ENCODE measurements at places on chromosomes 13 and 19. TPM values are rescaled to one million over a fixed set of nuclear protein-coding genes. Genes with fewer than 3 reads are reported as not detected.
A peak's percentile ranks its signal among the peaks of the same experiment; 100 is the strongest.

The SLC7A9 gene
- under 0.01 TPM for total RNA-seq

The ANKLE1 gene
- not detected for total RNA-seq

The ZNF534 gene
- total RNA-seq, result not detected

The DNAJB1 gene
- total RNA-seq, result 65.1 TPM

The C5AR1 gene
- 0.29 TPM for total RNA-seq

The NECTIN2 gene
- total RNA-seq, result 38.9 TPM

The PLK5 gene
- total RNA-seq, result under 0.01 TPM

DNA sequence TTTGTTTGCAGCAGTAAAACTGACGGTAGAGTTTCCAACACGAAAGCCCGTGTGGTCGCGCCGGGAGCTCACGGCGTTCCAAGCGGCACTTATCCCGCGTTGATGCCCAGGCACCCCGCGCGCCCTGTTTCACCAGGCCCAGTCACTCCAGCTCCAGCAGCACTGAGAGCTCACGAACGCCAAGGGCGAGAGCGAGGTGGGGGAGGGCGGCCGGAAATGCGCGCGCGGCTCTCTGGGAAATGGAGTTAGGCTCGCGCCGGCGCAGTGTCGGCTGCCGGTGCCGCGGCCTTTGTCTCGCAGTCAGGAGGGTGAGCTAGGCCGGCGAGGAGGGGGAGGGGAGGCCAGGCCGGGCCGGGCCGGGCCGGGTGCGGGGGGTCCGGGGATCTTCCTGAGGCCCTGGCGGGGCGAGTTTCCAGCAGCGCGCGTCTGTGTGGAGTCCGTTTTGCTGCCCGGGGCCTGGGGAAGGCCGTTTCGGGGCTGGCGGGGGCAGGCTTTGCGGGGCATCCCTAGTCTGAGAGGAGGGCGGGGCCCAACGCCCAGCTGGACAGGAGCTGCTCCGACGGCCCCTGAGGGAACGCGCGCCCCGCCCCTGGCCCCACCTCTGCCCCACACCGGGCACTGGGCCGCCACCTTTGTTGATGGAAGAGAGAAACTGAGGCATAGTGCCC lies at the start of gene ZNF135:
TSS of gene ZNF135 (plus strand) at position 280 of the 668 bp plus-strand sequence. CDS start 721 bp downstream, outside the sequence.
- DNase-seq, result peak; percentile 100

DNA sequence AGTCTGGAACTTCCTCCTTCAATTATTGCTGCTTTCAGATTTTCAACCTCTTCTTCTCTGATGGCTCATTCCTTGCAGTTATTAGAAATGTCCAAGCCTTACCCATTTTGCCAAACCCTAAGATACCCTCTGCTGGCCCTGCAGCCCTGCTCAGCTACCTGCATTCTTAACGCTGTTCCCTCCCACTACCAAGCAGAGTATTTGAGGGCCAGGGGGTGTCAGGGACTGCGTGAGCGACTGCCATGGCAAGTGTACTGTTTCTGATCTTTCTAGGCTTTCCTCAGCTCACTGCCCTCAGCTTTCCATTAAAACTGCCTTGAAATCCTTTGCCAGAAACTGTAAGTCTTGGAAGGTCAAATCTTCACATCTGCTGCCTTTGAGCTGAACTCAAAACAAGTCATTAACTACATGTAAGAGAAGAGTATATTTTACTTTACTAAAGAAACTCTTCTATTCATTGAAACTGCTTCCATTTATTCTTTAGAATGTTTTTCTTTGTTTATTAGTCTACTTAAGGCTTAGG lies 41.0 kb downstream of the HS6ST3 start:
- no peak for DNase-seq

DNA sequence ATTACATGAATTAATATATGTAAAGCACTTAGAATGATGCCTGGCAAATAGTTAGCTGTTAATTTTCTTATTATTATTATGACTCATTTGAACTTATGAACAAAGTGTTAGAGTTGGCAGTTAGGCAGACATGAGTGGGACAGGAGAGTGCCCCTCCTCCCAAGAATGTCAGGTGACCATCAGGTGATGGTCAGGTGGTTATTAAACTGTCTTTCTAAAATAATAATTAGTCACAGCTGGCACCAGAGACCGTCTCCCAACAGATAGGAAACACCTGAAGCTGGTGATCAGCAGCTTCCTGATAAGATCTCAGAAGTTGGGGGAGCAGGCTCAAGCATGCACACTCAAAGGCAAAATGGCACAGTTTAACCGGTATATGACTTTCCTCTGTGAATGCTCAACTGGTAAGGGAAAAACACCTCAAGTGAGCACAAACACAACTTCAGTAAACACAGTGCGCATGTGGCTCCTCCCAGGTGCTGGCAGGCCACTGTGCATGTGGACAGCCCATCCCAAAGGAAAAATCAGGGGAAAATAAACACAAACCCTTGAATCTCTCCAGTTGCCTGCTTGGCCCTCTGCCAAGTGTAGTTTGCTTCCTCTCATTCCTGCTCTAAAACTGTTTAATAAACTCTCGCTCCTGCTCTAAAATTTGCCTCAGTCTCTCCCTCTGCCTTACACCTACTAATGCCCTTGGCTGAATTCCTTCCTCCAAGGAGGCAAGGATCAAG lies 54.0 kb downstream of the FLT1 start:
- DNase-seq, result no peak

DNA sequence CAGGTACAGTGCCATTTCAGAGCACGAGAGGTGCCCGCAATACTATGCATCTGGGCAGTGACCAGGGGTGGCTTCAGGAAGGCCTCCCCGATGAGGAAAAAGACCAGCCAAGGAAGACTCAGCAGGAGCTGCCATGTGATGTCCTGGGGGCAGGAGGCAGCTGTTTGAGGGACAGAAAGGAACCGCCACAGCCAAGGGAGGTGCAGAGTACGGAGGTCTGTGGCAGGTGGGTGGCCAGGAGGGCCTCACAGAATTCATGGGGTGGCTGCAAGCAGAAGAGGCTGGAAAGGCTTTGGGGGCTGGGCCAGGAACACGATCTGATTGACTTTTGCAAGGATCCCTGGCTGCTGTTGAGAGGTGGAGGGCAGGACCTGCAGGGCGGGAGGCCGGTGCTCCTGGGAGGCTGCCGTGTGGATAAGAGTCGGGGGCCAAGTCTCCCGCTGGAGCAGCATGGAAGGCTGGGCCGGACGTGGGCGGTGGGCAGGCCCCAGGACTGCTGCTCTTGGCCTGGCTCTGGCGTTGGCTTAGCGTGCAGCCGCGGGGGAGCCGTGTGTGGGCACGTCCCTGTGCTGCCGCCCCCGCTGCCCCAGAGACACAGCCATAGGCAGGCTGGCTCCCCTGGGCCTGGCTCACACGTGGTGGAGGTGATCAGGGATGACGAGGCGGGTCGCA lies 29.1 kb downstream of the CEBPA start:
- DNase-seq, result no peak

DNA sequence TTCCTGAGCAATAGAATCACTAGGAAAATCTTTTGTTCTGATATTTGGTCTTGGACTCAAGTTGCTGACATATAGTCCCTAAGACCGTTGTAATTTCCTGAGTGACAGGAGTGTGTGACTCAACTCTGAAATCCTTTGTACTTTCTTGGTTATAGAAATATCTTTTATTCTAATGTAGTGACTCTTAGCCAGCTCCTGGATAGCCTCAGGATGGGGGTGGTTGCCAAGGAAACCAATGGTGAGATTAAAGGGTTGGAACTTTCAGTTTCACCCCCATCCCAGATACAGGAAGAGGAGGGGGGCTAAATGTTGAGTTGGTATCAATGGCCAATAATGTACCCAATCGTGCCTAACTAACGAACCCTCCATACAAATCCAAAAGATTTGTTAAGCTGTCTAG lies 41.8 kb downstream of the MBD3L2B start:
- no peak for DNase-seq

GRCh38 chr19:5078666-5079065 lies 109.8 kb downstream of the KDM4B start:
- DNase-seq, result no peak

GRCh38 chr19:57905258-57905657 lies 11.1 kb downstream of the ZNF417 start:
- DNase-seq, result no peak

GRCh38 chr13:45519493-45519892 lies 54.8 kb downstream of the COG3 start:
- DNase-seq, result no peak

DNA sequence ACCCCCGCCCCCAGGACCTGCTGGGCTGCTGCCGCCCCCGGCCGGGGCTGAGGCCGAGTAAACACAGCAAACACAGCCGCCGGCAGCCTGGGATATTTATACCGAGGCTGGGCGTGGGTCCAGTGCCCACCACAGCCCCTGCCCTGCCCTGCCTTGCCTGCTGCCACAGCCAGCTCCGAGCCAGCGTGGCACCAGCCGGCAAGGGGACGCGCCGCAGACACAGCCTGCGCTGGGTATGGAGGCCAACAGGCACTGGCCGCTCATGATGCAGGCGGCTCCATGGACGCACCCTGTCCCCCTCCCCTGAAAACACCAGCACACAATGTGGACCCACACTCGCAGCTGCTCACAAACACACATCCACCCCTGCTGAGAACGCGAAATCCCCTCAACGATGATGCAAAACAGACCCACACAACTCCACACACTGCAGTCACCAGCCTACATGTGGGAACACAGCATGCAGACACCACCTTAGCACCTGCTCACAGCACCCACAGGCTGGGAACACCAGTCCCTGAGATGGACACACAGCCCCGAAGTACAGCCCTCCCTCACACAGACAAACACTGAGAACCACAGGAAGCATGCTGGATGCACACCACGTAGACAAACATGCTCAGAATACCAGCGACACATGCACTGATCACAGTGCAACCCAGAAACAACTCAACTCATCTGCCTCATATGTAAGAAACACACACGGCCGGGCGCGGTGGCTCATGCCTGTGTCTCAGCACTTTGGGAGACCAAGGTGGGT lies 16.2 kb downstream of the CCDC97 start:
- peak; percentile 94 for DNase-seq

- DNase-seq, result peak; percentile 94
Measured at GRCh38 chr19:5288347-5288739, 52.3 kb downstream of the PTPRS start.

- no peak for DNase-seq
Measured at GRCh38 chr19:30148039-30148790, 206.2 kb downstream of the URI1 start.

DNA sequence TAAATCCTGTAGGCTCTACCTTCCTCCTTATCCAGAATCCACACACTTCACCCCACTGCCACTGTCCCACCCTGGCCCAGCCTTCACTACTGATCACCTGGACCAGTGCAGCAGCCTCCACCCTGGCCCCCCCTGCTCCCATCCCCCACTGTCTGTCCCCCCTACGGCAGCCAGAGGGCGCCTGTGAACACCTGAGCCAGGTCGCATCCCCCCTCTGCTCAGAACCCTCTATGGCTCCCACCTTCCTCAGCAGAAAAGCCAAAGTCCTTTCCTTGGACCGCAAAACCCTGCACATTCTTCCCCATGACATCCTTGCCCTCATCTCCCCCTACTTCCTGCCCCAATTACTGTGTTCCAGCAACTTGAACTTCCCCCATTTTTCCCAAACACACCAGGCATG lies 20.6 kb downstream of the ELAVL3 start:
- DNase-seq, result peak; percentile 61

GRCh38 chr19:18444513-18444912 lies 6.6 kb upstream of the ISYNA1 start:
- DNase-seq, result no peak

DNA sequence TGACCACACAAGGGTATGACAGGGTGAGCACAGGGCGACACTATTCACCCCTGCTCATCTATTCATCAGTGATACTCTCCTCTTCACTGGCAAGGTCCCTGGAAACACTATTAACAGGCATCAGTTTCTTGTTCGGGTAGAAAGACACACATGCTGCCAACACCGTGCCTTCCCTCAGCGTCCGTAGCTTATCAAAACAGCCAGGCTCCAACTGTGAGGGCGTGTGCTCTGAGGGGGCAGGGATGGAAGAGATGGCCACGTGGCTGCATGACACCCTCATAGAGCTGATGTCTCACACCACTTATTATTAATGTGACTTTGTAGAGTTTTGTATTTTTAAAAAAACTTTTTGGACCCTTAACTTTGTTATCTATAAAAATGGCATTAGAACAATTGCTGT lies 160.3 kb downstream of the ITGBL1 start:
- DNase-seq, result no peak

- no peak for DNase-seq
Measured at GRCh38 chr13:37273836-37274235, 168.4 kb upstream of the CSNK1A1L start.

- no peak for DNase-seq
Measured at GRCh38 chr13:46121597-46122163, 16.8 kb upstream of the CPB2 start.

DNA sequence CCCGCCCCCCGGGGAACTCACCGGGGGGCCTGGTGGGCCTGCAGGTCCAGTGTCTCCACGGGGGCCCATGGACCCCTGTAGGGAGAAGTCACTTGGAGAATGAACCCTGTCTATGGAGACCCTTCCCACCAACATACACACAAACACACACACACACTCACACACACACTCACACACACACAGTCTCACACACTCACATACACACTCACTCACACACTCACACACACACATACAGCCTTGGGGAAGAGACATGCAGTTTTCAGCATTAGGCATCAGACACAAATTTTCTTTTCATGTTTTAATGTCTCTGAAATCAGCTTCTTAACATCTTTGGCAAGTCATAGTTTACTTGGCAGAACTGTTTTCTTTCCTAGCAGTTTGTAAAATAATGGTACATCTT lies 31.0 kb upstream of the OLFM2 start:
- no peak for DNase-seq

GRCh38 chr13:75876142-75877050 lies 240.3 kb downstream of the LMO7 start:
- no peak for DNase-seq

GRCh38 chr19:13885826-13886365 lies 9.0 kb downstream of the NANOS3 start:
- DNase-seq, result peak; percentile 64

DNA sequence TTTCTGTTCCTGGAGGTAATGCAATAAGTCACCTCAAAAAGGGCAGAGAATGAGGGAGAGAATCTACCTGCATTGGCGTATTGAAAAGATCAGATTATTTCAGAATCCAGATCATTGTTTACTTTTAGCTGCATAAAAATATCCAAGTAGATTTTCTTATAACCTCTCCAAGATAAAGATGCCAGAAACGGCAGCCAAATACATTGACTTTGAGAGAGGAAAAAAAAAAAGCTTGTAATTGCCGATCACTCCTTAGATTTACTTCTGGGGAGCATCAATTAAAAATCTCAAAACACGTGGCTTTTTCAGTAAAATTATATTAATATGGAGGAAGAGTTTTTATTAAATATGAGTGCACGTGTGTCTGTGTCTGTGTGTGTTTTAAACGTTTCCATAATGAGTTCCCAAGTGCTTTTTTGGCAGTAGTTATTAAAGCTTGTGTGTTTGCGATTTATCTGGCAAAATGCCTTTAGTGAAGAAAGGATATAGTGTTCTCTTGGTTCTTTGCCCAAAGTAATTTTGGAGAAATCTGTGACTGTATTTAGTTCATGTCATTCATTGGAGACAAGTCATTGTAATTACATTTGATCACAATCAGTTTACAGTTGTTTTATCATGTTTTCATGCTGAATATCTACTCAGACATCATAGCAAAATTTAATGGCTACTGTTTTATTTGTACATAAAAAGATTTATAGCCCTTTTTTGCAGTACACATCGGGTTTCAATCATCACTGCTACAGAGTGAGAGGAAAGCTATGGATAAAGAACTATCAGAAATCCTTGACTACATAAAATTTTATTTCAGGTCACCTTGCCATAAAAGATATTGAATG lies 176.1 kb downstream of the TM9SF2 start:
- DNase-seq, result no peak
